ENCODE measurements at places on chromosomes 5 and 9. TPM values are rescaled to one million over a fixed set of nuclear protein-coding genes. Genes with fewer than 3 reads are reported as not detected.

DNA sequence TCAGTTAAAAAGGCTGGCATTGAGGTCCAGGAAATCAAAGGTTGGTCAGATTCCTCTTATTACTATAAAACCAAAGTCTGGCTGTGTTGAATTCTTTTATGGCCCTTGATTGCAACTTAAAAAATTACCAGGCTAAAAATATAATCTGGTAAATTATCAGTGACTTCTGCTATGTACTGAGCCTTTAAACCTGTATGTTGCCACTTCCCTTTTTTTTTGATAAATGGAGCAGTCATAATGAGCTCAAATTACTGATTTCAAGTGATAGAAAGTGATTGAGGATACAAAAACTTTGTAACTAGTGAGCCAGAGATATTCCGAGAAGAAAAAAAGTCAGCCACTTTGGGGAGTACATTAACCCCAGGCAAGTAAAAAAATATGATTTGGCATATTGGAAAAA lies 100.1 kb downstream of the GIN1 start:
- DNase-seq, result no peak
- H3K4me3 ChIP-seq, result no peak overlapping the region
- peaks cover 61% of the 10 kb centered on the region for H3K36me3 ChIP-seq
- H3K27ac ChIP-seq, result no peak overlapping the region
- H3K27me3 ChIP-seq, result no peaks in the 10 kb centered on the region
- no peaks in the 10 kb centered on the region for H3K4me1 ChIP-seq

DNA sequence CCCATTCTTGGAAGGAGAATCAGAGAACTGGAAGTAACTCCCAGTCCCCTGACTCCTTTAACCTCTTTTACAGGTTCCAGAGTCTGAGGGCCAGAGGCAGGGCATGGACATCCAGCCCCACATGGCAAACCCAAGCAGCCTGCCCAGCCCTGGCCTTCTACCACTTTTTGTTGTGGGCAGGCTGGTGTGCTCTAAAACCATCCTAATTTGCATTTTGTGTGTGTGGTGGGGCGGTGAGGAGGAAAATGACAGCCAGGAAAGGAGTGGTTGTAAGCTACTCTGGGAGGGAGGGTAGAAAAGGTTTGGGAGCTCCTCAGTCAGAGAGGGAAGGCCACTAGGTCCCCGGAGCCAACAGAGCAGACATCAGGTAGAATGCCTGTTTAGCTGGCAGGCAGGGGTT lies 90.6 kb downstream of the PSD2 start:
- no peak for DNase-seq
- no peaks in the 10 kb centered on the region for H3K27me3 ChIP-seq
- no peaks in the 10 kb centered on the region for H3K36me3 ChIP-seq

Gene ADAMTS2
- 64.5 TPM for total RNA-seq

DNA sequence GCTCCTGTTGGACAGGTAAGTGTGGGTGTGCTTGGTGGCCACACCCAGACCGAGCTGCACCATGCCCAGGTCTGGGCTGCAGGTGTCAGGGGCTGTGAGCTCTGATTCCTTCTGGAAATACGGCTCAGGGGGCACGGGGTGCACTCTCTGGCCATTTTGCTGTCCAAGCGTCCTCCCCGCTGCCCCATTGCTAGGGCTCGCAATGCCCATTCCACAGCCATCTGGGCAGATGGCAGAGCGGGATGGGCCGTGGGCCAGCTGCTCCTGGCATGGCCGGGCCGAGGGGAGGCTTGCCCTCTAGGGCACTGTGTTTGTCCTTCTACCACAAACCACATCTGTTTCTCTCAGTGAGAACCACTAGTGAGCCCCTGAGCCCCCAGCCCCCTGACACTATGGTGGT lies 67.9 kb upstream of the RXRA start:
- H3K4me3 ChIP-seq, result no peak overlapping the region
- H3K4me1 ChIP-seq, result no peaks in the 10 kb centered on the region
- no peak overlapping the region for H3K27ac ChIP-seq
- DNase-seq, result no peak
- H3K27me3 ChIP-seq, result no peaks in the 10 kb centered on the region

GRCh38 chr5:145775411-145775810 lies 59.7 kb downstream of the PRELID2 start:
- H3K27ac ChIP-seq, result no peak overlapping the region
- no peaks in the 10 kb centered on the region for H3K4me1 ChIP-seq
- no peak for DNase-seq
- H3K4me3 ChIP-seq, result no peak overlapping the region
- no peaks in the 10 kb centered on the region for H3K36me3 ChIP-seq
- H3K27me3 ChIP-seq, result no peaks in the 10 kb centered on the region

Gene SOX30
- 0.09 TPM for total RNA-seq

- DNase-seq, result no peak
- H3K4me3 ChIP-seq, result no peak overlapping the region
- H3K27ac ChIP-seq, result no peak overlapping the region
- H3K27me3 ChIP-seq, result no peaks in the 10 kb centered on the region
- no peaks in the 10 kb centered on the region for H3K36me3 ChIP-seq
These were observed 7.5 kb upstream of the PTGDS start for GRCh38 chr9:136969774-136970173.

Gene AHRR
- 13.2 TPM for total RNA-seq

DNA sequence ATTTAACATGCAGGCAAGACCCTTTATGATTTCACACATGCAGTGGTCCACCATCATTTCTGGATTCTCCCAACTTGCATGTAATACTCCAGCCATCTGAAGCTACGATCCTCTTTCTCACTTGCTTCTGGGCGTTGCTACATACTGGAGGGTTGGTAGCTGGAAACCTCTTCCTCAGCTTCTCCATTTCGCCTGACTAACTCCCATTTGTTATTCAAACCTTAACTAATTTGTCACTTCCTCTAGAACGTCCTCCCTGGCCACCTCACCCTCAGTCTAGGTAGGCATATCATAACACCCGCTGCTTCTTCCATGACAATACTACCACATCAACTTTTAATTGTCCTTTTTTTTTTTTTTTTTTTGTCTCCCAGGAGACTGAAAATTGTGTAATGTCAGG lies 72.6 kb upstream of the EQTN start:
- no peaks in the 10 kb centered on the region for H3K36me3 ChIP-seq
- H3K4me3 ChIP-seq, result no peak overlapping the region
- no peak overlapping the region for H3K27ac ChIP-seq

- no peaks in the 10 kb centered on the region for H3K36me3 ChIP-seq
- H3K4me1 ChIP-seq, result no peaks in the 10 kb centered on the region
- no peak overlapping the region for H3K4me3 ChIP-seq
These were observed 283.4 kb upstream of the GRAMD2B start for GRCh38 chr5:126139773-126140172.

Gene OGN
- total RNA-seq, result 0.98 TPM

GRCh38 chr5:6576861-6577501 lies 55.9 kb downstream of the NSUN2 start:
- no peaks in the 10 kb centered on the region for H3K36me3 ChIP-seq
- DNase-seq, result no peak
- H3K4me3 ChIP-seq, result no peak overlapping the region
- peaks cover 68% of the 10 kb centered on the region for H3K27me3 ChIP-seq
- no peak overlapping the region for H3K27ac ChIP-seq

Gene IFNB1
- not detected for total RNA-seq

DNA sequence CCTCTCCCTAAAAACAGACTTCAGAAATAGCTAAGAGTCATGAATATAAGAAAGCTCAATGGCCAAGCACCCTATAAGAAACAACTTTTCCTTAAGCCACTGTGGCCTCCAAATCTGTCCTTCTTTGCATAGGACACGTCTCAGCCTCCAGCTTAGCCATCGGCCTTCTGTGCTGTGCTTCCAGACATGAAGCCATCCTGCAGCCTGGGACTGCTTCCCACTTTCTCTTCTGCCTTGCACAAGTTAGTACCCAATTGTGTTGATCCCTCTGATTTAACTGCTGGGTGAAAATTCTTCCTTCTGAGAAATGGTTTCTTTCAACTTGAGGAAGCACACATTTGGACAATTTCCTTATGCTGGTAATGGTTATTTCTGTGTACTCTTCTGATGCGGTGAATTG lies 334.7 kb downstream of the MARCHF11 start:
- no peak overlapping the region for H3K27ac ChIP-seq
- H3K4me3 ChIP-seq, result no peak overlapping the region
- no peaks in the 10 kb centered on the region for H3K4me1 ChIP-seq
- no peak for DNase-seq
- no peaks in the 10 kb centered on the region for H3K36me3 ChIP-seq
- H3K27me3 ChIP-seq, result no peaks in the 10 kb centered on the region

DNA sequence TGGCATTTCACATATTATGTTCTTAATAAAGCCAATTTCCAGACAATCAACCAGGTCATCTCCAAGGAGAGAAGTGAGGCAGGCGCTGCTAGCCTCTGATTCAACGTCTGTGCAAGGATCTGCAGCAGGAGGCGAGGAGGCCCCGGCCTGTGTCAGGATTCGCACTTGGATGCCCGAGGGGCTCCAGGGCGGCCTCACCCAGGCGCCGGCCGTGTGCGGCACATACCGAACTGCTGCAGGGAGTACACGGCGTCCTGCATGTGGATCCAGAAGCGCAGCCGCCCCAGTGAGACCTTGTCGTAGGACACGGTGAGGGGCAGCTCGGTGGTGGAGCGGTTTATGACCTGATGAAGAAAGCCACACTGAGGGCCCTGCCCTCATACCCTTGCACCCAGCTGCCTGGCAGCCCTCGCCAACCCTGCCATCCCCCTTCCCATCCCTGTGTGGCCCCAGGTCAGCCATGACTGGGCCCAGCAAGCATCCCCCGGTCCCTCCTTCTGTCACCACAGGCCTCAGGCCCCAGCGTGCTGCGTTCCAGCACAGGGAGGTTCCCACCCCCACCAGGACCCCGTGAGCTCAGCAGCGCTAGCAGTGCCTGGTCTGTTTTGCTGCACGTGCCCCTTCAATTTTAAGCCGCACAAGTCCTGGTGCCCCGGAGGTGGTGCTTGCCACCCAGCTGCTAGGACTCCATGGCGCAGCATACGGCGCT lies 9.9 kb downstream of the CLPTM1L start:
- no peaks in the 10 kb centered on the region for H3K27me3 ChIP-seq
- H3K36me3 ChIP-seq, result peaks cover 85% of the 10 kb centered on the region
- H3K4me1 ChIP-seq, result no peaks in the 10 kb centered on the region
- H3K27ac ChIP-seq, result no peak overlapping the region

Gene PCDHA5
- total RNA-seq, result 0.09 TPM

- DNase-seq, result peak; percentile 95
- H3K4me1 ChIP-seq, result peaks cover 88% of the 10 kb centered on the region
- no peaks in the 10 kb centered on the region for H3K27me3 ChIP-seq
These were observed 70.0 kb downstream of the RXRA start for GRCh38 chr9:134396258-134396742.

GRCh38 chr5:76083555-76084495 lies 642 bp downstream of the SV2C start:
- H3K27ac ChIP-seq, result no peak overlapping the region
- no peaks in the 10 kb centered on the region for H3K36me3 ChIP-seq
- peaks cover 59% of the 10 kb centered on the region for H3K27me3 ChIP-seq
- peaks cover 35% of the 10 kb centered on the region for H3K4me1 ChIP-seq

GRCh38 chr5:159982421-159983173 lies 26.3 kb upstream of the TTC1 start:
- no peaks in the 10 kb centered on the region for H3K36me3 ChIP-seq
- H3K27me3 ChIP-seq, result peaks cover 10% of the 10 kb centered on the region
- no peak for DNase-seq
- peaks cover 9% of the 10 kb centered on the region for H3K4me1 ChIP-seq
- no peak overlapping the region for H3K4me3 ChIP-seq
- H3K27ac ChIP-seq, result no peak overlapping the region

GRCh38 chr9:12818431-12819000 lies 43.7 kb downstream of the LURAP1L start:
- no peaks in the 10 kb centered on the region for H3K4me1 ChIP-seq
- no peak for DNase-seq
- no peaks in the 10 kb centered on the region for H3K36me3 ChIP-seq
- H3K4me3 ChIP-seq, result no peak overlapping the region
- no peaks in the 10 kb centered on the region for H3K27me3 ChIP-seq

DNA sequence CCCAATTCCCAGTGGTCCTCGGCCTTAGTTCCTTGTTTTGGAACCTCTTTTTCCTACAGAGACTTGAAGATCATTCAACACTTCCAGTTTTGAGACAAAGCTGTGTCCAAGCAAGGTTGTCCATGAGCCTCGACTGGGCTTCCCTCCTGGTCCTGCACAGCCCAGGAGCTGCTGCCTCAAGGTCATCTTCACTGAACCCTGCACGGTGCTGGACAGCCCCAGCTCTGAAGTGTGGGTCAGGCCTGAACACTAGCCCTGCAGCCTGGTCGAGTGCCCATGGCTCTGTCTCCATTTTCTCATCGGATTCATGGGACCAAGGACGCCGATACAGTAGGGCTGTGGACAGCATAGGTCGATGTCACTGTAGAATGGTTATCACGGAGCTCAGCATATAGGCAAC lies 68.0 kb upstream of the NFIL3 start:
- no peaks in the 10 kb centered on the region for H3K4me1 ChIP-seq
- H3K4me3 ChIP-seq, result no peak overlapping the region
- H3K36me3 ChIP-seq, result no peaks in the 10 kb centered on the region
- no peak overlapping the region for H3K27ac ChIP-seq
- no peaks in the 10 kb centered on the region for H3K27me3 ChIP-seq
- DNase-seq, result no peak

- no peaks in the 10 kb centered on the region for H3K4me1 ChIP-seq
- DNase-seq, result no peak
- no peak overlapping the region for H3K4me3 ChIP-seq
These were observed 46.7 kb downstream of the PAX5 start for GRCh38 chr9:36987409-36987808.

Gene PDE6A
- total RNA-seq, result not detected

GRCh38 chr9:95197692-95198271 lies 119.7 kb downstream of the FANCC start:
- H3K27ac ChIP-seq, result no peak overlapping the region
- H3K4me1 ChIP-seq, result no peaks in the 10 kb centered on the region
- no peaks in the 10 kb centered on the region for H3K36me3 ChIP-seq

Gene IRX2
- total RNA-seq, result not detected

GRCh38 chr9:85310573-85310972 lies 431.2 kb downstream of the AGTPBP1 start:
- no peak overlapping the region for H3K4me3 ChIP-seq
- no peaks in the 10 kb centered on the region for H3K36me3 ChIP-seq
- no peak overlapping the region for H3K27ac ChIP-seq
- no peaks in the 10 kb centered on the region for H3K27me3 ChIP-seq
- no peak for DNase-seq

DNA sequence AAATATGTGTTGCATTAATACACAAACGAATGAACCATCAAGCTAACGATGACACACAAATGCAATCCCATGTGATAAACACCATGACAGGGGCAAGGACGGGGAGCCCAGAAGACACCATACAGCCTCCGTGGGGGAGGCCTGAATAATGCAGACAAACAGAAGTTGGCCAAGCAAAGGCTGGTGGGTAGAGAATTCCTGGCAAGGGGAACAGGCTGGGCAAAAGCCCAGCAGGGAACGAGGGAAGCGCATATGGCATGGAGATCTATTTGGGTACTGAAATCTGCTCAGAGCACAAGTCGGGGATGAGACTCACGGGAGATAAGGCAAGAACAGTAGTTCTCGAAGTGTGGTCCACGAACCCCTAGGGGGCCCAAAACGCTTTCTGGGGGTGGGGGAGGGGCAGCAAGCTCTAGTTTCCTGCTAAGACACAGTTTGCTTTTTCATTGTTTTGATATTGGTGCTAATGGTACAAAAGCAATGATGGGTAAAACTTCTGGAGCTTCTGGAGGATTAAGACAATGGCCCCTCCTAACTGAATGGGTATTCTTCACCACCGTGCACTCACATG lies 42.9 kb upstream of the FBXW11 start:
- no peaks in the 10 kb centered on the region for H3K27me3 ChIP-seq
- H3K4me1 ChIP-seq, result no peaks in the 10 kb centered on the region
- H3K4me3 ChIP-seq, result no peak overlapping the region
- H3K27ac ChIP-seq, result no peak overlapping the region
- DNase-seq, result peak; percentile 8

Data from spleen (tissue), 13 donors.